IPS-NIHi11 (cell line): ENCODE measurements at places on chromosomes 2 and 18.

DNA sequence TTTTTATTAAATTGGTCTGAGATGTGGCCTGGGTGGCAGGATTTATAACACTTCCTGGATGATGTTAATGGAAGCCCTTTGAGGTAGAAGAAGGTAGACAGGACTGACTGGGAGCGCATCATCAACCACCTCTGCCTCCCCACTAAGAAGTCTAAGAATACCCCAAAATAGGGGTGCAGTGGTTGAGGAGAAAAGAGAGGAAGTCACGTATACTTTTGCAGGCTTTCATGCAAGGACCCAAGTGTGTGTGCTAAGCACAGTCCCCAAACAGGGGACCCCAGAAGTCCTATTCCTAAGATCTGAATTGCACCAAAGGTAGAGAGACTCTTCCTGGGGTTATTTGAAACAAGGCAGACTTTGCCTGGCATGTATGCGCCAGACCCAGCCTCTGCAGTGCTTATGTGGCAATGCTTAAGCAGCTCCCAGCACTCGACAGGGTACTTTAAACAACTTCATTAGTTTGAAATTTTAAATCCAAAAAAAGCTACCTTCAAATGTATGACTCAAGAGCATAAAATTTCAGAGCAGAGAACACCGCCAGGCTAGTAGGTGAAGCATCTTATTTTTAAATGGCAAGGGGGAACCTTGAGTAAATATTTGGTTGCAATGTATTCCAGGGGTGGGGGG lies 35.3 kb downstream of the BCL2 start:
- DNase-seq: no peak

DNA sequence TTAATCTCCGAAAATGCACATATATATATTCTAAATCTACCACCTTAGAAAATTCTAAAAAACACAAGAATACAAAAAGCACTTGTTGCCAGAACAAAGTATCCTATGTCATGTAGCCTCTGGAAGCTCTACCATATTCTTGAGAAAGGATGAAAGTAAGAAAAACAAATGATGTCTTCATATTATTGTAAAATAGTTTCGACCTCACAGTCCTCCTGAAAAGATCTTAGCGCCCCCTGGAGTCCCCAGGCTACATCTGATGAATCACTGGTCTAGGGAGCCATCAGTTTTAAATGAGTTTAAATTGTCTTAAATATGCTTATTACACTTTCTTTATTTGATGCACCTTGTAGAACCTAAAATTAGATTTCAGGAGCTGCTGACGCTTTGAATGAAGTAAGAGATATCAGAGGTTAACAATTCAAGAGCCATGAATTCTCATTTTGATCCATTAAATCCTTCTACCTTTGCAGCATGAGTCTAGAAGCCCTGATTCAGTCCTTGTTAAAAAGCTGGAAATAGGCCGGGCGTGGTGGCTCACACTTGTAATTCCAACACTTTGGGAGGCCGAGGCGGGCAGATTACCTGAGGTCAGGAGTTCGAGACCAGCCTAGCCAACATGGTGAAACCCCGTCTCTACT lies 138.8 kb downstream of the MCFD2 start:
- DNase-seq: peak; percentile 63

- no peak for DNase-seq
Measured at GRCh38 chr2:226699321-226699720, 100.3 kb downstream of the IRS1 start.

- peak; percentile 35 for DNase-seq
Measured at GRCh38 chr2:228318218-228318617, 136.7 kb upstream of the SPHKAP start.

DNA sequence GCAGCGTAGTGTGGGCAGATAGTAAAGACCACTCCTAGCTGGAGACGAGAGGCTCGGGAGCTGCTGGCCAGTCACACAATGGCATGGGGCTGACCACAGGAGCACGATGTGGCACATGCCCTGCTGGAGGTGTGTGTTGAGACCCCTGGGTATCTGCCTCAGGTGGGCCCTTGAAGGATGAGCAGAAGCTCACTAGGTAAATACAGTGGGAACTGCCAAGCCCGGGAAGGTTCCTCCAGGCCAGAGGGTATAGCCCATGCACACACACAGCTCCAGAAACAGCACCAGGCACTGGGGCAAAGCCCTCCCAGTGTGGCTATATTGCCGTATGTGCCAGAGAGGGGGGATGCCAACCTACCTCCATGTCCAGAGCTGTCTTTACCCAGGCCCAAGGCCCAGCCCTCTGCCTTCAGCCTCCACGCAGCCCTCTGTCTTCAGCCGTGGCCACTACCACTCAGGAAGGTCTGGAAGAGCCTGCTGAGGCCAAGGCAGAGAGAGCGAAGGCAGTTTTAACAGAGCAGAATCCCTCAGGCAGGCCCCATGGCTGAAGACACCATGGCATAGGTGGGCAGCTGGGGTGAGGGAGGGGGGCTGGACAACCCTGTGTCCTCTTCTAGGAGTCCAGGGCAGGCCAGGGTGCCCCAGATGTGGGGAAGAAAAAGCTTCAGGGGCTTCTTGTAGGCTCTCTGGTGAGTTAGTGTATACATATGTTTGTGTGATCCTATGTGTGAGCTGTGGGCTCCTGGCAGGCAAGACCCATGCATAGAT lies 7.0 kb upstream of the ARID5A start:
- no peak for DNase-seq

- no peak for DNase-seq
Measured at GRCh38 chr2:24712296-24712695, 80.9 kb downstream of the PTRHD1 start.

DNA sequence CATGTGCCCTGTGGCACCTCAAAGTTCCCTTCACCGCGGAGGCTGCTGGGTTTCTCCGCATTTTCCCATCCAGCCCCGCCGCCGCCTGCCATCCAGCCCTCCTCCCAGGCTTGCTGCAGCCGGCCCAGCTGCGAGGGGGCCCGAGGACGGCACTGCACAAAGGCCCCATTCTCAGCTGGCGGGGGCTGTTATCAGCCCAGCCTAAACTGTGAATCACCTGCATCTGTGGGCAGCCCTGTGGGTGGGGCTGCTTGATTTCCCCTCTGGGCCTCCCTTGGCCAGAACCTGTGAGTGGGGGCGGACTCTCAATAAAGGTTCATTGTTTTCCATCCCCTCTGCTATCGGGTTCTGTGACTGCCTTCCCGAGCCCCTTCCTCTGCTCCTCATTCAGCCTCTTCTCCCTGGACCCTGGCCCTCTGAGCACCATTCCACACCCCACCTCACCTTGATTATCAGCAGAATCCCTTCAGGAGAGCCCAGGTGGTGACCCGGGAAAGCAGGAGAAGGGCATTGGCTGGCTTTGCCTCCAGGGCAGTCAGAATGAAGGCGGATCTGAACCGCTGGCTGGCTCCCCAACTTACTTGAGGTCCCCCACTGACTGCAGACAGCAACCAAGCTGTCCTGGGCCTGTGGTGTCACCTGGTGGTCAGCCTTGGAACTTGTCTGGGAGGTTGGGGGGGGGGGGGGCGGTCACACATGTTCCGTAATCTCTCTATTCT lies 204.5 kb downstream of the ZFP36L2 start:
- peak; percentile 65 for DNase-seq

DNA sequence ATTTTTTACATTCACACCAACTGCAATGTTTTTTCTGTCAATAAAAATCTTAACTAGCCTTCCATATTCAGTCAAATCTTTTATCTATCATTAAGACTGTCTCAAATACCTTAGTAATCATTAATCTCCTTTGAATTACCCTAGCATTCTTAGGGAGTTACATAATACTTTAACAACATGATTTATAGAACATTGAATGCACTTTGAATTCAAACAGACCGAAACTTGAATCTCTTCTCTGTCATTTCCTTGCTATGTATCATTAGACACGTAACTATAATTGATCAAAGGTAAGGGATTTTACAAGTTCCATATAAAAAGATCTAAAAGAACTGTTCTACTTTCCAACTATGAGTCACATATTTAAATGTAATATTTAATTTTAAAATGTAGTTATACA lies 330.9 kb downstream of the RIT2 start:
- no peak for DNase-seq

- DNase-seq: no peak
Measured at GRCh38 chr2:238863749-238864206, 15.9 kb downstream of the TWIST2 start.

GRCh38 chr18:43046322-43046721 lies 69.2 kb downstream of the RIT2 start:
- DNase-seq: no peak

GRCh38 chr2:185456517-185456916 lies 282.1 kb upstream of the FSIP2 start:
- DNase-seq: no peak

- DNase-seq: no peak
Measured at GRCh38 chr2:109089602-109090300, 39.3 kb upstream of the SH3RF3 start.

DNA sequence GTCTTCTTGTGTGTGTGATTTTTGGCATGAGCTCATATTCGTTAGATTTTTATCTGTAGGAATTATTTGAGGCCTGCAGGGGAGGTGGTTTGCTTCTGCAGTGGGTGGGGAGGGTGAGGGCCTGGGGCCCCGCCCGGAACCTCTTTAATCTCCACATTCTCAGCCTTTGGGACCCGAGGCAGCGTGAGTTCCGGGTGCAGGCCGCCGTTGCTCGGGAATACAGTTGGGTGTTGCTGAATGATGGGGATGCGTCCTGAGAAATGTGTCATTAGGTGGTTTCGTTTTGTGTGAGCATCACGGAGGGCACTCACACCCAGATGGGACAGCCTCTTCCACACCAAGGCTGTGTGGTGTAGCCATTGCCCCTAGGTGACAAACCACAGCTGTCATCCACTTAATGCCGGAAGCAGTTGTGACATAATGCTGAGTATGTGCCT lies 13.7 kb upstream of the GAL3ST2 start:
- peak; percentile 3 for DNase-seq

- no peak for DNase-seq
Measured at GRCh38 chr2:141736466-141736865, 394.4 kb downstream of the LRP1B start.

DNA sequence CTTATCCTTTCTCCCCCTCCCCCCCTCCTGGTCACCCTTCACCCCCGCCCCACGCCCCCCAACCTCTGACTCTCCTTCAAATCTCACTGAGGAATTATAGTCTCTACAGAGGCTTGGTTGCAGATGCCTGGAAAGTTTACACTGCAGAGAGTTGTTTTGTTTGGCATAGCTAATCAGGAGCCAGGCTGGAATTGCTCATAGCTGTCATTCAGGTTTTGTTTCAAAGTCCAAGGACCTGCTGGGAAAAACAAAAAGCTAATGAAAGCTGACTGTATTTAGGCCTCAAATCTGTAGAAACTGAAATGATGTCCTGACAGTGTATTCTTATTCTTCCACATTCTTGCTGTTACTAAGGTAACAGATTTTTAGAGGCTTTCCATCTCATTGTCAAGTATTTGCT lies 22.6 kb downstream of the GREB1L start:
- peak; percentile 39 for DNase-seq

DNA sequence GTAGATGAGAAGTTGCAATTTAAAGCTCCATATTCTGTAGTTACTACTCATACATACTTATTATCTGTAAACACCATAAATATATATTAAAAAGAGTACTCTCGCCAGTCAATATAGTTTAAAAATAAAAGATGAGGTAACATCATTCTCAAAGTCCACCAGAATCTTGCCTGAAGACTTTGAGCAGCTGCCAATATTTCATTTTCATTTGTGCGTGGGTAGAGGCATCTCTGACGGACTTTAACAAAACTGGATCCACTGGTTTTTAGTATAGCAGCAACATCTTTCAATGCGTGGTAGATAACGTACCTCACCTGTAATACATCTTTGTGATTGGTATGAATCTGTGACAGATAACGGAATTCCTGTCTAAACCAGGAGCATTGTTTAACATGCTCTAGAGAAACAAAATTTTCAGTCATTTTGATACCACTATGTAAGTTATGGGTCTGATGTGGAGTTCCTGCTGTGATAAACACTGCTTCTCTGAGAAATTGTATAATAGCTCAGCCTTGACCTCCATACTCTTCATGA lies 45.0 kb downstream of the WDR75 start:
- no peak for DNase-seq

- no peak for DNase-seq
Measured at GRCh38 chr2:19051203-19051831, 307.1 kb downstream of the OSR1 start.

DNA sequence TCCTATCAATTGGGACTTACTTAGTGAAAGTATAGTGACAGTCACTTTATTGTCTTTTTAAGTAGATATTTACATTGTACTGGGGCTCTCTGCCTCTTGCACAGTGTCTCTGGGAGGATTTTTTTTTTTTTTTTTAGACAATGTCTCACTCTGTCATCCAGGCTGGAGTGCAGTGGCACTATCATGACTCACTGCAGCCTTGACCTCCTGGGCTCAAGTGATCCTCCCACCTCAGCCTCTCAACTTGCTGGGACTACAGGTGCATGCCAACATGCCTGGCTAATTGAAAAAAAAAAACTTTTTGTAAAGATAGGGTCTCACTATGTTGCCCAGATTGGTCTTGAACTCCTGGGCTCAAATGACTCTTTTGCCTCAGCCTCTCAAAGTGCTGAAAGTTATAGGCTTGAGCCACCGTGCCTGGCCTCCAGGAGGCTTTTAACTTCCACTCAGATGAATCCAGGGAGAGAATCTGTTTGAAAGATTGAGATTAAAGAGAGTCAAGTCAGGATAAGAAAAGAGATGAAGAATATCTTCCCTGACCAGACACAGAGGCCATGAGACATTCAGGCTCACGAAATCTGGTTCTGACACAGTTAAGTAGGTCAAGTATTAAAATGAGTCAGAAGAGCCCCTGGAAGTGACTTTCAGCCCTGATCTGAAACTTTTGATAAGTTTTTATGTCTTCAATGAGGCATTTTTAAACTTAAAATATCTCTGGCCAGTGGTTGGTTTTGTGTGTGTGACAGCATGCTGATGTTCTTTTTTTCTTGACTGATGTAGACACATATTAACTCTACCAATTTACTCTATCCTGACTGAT lies 18.3 kb downstream of the ARHGEF33 start:
- no peak for DNase-seq

- no peak for DNase-seq
Measured at GRCh38 chr18:22915337-22915736, 17.8 kb upstream of the RBBP8 start.

GRCh38 chr2:96241900-96242611 lies 23.7 kb downstream of the TMEM127 start:
- no peak for DNase-seq

GRCh38 chr2:71244302-71244660 lies 17.4 kb upstream of the PAIP2B start:
- no peak for DNase-seq

- no peak for DNase-seq
Measured at GRCh38 chr2:96397756-96398530, 62.4 kb downstream of the NCAPH start.

- no peak for DNase-seq
Measured at GRCh38 chr2:241867776-241868420, 1.6 kb upstream of the RTP5 start.
